ENCODE measurements at places on chromosomes 11 and 22. TPM values are rescaled to one million over a fixed set of nuclear protein-coding genes. Genes with fewer than 3 reads are reported as not detected.

SLC15A3 gene
- total RNA-seq = 1.9 TPM

HBE1 gene
- 1.4 TPM for total RNA-seq

PLEKHA7 gene
- not detected for total RNA-seq

MS4A15 gene
- not detected for total RNA-seq

DNA sequence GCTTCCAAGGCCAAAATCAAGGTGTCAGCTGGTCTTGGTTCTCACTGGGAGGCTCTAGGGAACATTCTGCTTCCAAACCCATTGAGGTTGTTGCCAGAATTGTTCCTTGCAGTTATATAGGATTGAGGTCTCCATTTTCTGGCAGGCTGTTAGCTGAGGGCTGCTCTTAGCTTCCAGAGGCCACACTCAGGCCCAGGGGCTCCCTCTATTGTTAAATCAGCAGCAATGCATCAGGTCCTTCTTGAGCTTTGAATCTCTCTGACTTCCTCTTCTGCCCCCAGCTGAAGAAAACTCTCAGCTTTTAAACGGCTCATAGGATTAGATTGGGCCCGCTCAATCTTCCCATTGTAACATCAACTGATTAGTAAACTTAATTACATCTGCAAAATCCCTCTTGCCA, 39.3 kb upstream of the BSX start:
- DNase-seq = peak; percentile 49

Data from IMR-90 (cell line).